ENCODE measurements at places on chromosomes 7 and 10.
A peak's percentile ranks its signal among the peaks of the same experiment; 100 is the strongest.

DNA sequence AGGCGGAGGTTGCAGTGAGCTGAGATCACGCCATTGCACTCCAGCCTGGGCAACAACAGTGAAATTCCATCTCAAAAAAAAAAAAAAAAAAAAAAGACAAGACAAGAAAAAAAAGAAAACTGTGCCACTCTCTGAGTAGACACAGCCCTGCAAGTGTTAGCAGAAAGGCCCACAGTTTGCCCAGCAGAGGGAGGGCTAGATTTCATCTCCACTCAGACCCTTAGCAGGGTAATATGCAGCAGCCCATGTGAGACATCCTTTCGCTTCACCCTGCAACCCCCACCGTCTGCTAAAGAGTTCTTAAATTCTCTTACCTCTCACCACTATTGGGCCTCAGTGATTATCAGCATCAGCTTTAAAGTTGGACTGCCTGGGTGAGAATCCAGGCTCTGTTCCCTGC, 38.2 kb downstream of the CTNNA3 start:
- no peak for DNase-seq

- DNase-seq: no peak
These were observed 108.0 kb downstream of the MKI67 start for GRCh38 chr10:128018236-128018635.

- DNase-seq: no peak
These were observed 132.9 kb upstream of the FAM3C start for GRCh38 chr7:121529003-121529402.

DNA sequence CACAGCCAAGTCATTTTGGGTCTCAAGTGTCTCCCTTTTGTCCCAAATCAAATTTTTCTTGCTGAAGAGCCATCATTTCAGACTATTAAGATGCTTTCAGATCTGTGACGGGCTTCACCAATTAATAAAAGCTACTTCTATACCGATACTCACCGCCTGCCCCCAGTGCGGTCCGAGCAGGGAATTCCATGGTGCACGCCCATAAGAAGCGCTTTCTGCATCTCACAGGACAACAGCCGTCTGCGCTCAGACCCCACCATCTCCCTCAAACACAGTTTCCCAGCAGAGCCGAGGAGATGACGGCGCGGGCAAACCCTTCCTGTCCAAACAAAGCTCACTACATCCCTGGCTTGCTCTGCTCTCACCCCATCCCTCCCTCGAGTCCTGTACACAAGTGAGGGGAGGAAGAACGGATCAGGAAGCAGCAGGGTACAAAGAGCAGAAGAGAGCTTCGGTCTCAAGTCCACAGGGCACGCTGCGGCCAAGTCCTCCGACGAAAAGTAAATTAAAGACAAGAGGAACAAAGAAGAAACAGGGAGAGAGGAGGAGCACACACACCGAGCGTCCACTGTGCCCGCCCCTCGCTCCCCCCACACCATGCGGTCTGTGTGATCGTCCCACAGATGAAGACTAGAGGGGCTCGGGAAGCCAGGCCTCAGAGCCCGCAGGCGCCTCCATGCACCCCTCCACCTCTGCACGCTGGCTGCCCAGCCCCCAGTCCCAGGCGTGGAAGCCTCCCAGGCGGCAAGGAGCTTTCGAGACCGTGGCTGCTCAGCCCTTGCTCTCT, 121.9 kb downstream of the MAD1L1 start:
- no peak for DNase-seq

- no peak for DNase-seq
These were observed 195.5 kb downstream of the CDK14 start for GRCh38 chr7:90791596-90791995.

GRCh38 chr7:49422564-49422963, 350.9 kb upstream of the VWC2 start:
- no peak for DNase-seq

DNA sequence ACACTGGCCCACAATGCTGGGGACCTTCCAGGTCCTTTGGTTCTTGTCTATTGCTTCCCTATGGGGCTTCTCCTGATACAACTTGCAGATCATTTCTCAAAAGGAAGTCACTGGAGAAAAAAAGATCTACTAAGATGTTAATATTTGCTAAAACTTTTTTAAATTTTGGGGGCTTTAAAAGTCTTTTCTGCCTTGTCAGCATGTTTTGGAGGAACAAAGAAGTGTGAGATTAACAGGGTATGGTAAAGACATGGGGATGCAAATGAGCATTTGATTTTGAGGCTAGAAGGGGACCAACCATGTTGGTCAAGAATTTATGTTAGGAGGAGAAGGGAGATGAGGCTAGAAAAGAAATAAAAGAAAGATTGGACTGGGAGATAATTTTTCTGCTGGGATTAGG, 515.4 kb downstream of the HTR7 start:
- no peak for DNase-seq

- DNase-seq: peak; percentile 88
These were observed at the start of gene MLLT10 for GRCh38 chr10:21533467-21534279. Gene MLLT10, plus strand, starts transcription at chr10:21534232. Its CDS starts 413 bp downstream, at chr10:21534645.

GRCh38 chr10:132226586-132227405, 40.0 kb downstream of the DPYSL4 start:
- no peak for DNase-seq

DNA sequence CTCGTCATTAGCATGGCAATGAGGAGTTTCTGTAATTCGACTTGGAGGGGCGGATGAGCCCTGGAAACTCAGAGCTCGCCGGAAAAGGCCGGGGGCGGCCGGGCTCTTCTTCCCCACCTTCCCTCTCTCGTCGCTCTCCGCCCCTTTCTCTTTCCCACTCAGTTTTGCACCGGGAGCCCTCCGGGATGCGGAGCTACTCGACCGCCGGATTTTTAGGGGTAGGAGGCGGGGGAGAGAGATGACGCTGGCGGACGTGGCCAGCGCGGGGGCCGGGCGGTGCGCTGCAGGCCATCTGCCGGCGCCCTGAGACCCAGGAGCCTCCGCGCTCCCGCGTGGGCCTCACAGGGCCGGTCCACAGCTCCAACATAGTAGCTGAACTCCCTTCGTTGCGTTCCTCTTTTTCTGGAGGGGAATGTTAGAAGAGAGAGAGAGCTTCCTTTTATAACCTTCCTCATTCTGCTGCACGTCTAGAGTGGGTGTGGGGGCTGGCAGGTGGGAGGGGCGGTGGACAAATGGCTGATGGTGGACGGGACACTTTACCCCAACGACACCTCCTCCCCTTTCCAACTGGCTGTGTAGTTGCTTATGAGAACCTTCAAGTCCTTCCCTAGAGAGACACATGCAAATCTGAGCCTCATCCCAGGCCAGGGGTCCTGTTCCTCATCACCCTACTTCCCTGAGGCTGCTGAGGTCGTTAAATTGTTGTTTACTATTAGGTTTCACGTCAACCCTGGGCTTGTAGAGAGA, 1.1 kb upstream of the HOXA1 start:
- no peak for DNase-seq

GRCh38 chr7:29442146-29442545, 121.5 kb upstream of the PRR15 start:
- no peak for DNase-seq

- DNase-seq: no peak
These were observed 301.5 kb downstream of the PARD3 start for GRCh38 chr10:34513636-34514035.

GRCh38 chr7:39535064-39535463, 31.1 kb upstream of the YAE1 start:
- no peak for DNase-seq

DNA sequence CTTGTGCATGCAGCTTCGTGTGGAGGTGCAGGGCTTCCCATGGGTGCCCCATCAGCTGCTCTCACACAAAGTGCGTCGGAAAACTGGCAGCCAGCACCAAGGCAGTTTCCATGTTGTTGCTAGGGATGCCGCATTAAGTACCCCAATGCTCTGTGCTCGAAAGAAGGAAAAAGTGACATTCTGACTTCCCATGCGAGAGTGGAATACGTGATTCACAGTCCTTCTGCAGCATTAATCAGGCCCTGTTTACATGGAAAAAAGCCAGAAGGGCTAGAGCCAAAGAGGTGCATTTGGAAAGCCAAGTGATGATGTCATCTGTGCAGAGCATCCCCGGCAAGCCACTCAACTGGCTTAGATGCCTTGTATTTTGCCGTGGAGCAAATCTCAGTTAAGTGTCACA, 258.3 kb downstream of the GATA3 start:
- no peak for DNase-seq

GRCh38 chr7:127979113-127979727, 52.0 kb downstream of the LRRC4 start:
- DNase-seq: no peak

DNA sequence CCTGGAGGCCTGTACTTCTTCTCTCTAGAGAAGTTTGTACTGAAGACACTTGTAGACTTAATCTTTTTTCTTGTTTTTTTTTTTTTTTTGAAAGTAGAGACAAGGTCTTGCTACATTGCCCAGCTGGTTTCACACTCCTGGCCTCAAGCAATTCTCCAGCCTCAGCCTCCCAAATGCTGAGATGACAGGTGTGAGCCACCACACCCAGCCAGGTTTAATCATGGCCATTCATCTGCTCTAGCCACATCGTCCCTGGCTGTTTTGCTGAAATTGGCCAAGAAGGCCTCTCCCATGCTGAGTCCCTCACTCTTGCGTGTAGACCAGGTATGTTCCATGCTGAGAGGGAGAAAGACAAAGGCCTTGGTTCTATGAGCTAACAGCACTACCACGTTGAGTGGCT, 176.2 kb downstream of the JCAD start:
- no peak for DNase-seq

- no peak for DNase-seq
These were observed 304.5 kb downstream of the MDFIC start for GRCh38 chr7:115226410-115226809.
